ENCODE measurements at places on chromosomes 4 and X. TPM values are rescaled to one million over a fixed set of nuclear protein-coding genes. Genes with fewer than 3 reads are reported as not detected.

DNA sequence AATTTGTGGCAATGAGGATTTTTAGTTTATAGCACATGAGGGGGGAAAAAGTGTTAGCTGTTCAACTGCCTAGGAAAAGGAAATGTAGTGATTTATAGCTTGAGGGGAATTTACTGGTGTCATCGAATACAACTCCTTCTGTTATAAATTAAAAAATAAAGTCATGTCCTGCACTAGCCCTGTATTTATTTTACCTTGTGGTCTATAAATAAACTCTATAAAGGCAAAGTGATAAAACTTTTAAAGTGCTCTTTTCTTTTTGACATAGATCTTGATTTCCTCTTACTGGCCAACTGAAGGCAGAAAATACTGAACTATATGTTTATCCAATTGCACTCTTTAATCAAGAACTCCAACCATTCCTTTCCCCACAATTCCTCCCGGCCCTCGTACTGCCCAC, 672.1 kb upstream of the SLIT2 start:
- no peak for DNase-seq

- no peak for DNase-seq
These were observed 43.9 kb downstream of the RASSF6 start for GRCh38 chr4:73576381-73576780.

DNA sequence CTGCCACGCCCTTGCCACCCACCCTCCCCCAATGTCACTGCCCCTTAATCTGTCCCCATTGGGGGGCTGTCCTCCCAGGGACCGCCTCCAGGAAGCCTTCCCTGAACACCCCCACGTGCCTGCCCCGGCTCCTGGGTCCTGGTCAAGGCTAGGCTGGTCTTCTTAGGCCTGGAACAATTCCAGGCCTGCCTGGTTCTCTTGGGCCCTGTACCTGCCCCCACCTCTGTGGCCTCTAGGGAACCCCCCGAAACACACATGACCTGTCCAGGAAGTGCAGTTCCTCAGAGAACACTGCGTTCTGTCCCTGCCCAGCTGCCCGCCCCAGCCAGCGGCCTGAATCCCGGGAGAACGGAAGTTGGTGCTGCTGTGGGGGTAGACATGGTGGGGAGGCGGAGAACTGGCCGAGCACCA, 5.1 kb downstream of the MXD4 start:
- no peak for DNase-seq

GRCh38 chr4:157291071-157291470, 70.5 kb downstream of the GRIA2 start:
- DNase-seq, result no peak

DNA sequence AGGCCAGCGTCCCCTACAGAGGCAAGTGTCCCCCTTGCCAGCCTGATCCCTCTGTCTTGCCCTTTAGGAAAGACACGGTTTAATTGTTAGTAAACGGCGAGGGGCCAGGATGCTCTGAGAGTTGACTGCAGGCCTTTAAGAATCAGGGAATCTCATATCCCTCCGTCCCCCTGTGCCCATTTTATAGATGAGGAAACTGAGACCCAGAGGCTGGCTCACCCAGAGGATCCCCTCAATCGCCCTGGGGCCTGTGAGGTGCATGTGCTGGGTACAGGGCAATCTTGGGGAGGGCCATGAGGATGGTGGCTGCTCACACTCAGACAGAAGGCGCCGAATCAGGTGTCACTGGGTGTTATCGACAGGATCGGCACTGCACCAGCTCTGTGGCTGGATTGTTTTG, 575 bp downstream of the ZNF185 start:
- DNase-seq, result no peak

- no peak for DNase-seq
These were observed 49.3 kb upstream of the RPL34 start for GRCh38 chr4:108570993-108571569.

DNA sequence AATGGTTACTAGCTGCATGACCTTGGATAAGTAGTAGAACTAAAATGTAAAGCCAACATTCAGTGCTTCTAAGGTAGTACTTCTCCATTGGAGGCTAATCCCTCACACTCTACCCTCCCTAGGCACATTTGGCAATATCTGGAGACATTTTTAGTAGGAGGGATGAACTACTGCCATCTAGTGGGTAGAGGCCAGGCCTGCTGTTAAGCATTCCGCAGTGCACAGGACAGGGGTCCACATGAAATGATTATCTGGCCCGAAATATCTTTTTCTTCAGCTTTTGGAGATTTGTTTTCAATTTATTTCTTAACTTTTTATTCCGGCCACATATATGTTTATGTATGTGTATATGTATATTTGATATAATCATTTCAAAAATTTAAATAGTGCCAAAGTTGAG, 36.0 kb upstream of the SPANXC start:
- no peak for DNase-seq

DNA sequence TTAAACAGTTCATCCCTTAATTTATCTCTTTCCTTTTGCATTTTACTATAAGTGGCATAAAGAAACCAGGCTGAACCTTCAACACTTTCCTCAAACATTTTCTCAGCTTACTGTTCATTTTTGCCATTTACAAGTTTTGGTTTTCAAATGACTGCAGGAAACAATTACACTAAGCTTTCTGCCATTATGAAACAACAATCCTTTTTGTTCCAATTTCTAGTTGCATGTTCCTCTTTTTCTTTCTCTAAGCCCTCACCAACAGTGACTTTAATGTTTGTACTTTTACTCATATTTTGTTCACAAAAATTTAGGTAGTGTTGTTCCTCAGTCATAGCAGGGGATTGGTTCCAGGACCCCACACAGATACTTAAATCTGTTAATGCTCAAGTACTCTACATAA, 1526.1 kb downstream of the STIM2 start:
- no peak for DNase-seq

- no peak for DNase-seq
These were observed 265.0 kb upstream of the NWD2 start for GRCh38 chr4:36979533-36979932.

GRCh38 chrX:121858867-121859647, 811.6 kb downstream of the GLUD2 start:
- no peak for DNase-seq

DNA sequence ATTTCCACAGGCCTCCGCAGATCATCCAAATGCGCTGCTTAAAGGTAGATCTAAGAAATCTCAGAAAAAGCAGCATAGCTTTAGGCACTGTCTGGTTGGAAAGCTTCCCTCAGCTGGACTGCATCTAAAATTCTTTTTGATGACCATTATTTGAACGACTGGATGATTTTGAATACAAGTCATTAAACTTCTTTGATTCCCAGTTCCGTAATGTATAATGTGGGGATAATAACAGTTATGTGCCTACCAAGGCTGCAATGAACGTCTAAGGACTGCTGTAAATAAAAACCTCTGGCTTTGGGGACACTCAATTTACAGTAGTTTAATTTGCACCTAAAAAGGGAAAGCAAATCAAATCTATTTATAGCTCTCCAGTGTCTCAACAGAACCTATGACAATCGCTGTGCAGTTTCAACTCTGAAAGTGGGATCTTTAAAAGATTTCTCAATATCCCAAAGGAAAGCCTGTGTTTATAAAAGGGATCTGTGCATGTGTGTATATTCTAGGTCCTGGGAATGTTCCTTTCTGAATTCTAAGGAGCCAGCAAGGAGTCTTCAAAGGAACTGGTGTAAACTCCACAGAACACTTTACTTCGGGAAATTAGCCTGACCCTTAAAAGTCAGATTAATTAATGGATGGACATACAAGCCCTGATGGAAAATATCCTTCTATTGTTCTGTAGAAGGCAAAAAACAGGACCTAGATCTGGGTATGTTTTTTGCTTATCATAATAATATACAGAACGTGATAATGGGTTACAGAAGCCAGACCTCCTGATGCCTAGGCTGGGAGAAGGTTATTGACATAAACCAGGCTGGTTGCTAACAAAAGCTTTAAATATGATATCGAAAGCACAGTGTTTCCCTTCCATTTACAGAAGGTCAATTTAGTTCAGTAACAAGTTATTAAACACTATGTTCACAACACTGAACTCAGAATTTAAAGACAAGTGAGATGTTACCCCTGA, 53.4 kb downstream of the AFAP1 start:
- no peak for DNase-seq

DNA sequence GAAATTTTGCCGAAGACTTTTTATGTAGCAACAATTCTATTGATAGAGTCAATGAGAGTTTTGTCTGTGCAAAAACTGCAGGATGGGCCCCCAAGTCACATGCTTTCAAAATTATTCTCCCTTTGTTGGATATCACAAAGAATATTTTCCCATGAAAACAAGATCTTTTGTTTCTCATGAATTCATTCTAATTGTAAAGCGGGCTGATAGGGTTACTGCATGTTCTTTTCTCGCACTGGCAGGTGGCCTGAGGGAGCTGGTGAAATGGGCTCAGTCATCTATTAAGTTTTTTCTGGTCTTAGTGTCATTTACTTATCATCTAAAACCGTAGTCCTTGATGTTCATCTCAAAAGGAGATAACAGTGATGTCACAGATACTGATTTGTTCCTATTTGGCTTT, 44.2 kb downstream of the MID1IP1 start:
- DNase-seq, result no peak

DNA sequence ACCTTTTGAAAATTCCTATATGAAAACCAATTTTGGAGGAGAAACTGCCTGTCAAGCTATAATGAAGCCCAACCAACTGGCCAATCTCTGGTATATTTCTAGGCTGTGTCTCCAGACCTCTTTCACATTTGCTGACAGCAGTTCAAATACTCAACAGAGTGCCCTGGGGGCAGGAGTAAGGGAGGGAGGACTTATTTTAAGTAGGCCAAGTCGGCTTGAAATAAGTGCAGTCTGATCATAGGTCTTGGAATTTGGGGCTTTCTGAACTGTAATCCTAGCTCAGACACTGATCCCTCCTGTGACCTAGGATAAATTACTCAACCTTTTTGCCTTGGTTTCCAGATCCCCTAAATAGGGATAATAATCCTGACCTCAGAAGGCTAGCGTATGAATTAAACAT, 59.4 kb upstream of the SLC7A11 start:
- DNase-seq, result no peak

DNA sequence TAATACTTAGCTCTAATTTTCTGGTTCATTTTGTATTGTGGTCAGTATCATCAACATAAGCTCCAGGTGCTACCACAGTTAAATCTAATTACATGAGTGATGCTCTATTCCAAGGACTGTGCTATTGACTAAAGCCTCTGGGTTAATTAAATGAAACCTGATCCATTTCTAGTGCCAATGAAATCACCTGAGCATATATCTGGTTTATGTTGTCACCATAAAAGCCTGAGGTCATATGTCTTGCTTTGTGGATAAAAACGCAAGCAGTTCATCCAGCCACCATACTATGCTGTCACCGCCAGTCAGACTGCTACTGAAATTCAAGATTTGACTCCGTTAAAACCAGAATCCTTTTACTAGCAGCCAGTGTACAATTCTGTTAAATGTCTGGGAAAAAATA, 64.2 kb upstream of the ZNF518B start:
- DNase-seq, result no peak

GRCh38 chrX:98962996-98963395, 1447.1 kb downstream of the PCDH19 start:
- no peak for DNase-seq

SLC6A8 gene
- 11.4 TPM for total RNA-seq

VCX3A gene
- total RNA-seq, result not detected

USP27X gene
- 15.4 TPM for total RNA-seq

ARMCX4 gene
- 14.5 TPM for total RNA-seq

RASL11B gene
- 31.7 TPM for total RNA-seq

RBM3 gene
- total RNA-seq, result 172 TPM

HS3ST1 gene
- total RNA-seq, result 15.0 TPM

TLR3 gene
- total RNA-seq, result 1.9 TPM

SOD3 gene
- not detected for total RNA-seq

H2AZ1 gene
- total RNA-seq, result 117 TPM

CTAG2 gene
- total RNA-seq, result not detected

BCOR gene
- 26.0 TPM for total RNA-seq

USP26 gene
- not detected for total RNA-seq

GAGE12J gene
- not detected for total RNA-seq

TSPAN7 gene
- 47.1 TPM for total RNA-seq

CITED1 gene
- 3.0 TPM for total RNA-seq

NAP1L3 gene
- total RNA-seq, result 126 TPM

NIPAL1 gene
- 0.94 TPM for total RNA-seq

SPANXN2 gene
- total RNA-seq, result not detected
